ENCODE measurements at places on chromosomes 6 and 20.

GRCh38 chr6:151408858-151409257 is 17.5 kb upstream of the ZBTB2 start:
- DNase-seq = no peak

DNA sequence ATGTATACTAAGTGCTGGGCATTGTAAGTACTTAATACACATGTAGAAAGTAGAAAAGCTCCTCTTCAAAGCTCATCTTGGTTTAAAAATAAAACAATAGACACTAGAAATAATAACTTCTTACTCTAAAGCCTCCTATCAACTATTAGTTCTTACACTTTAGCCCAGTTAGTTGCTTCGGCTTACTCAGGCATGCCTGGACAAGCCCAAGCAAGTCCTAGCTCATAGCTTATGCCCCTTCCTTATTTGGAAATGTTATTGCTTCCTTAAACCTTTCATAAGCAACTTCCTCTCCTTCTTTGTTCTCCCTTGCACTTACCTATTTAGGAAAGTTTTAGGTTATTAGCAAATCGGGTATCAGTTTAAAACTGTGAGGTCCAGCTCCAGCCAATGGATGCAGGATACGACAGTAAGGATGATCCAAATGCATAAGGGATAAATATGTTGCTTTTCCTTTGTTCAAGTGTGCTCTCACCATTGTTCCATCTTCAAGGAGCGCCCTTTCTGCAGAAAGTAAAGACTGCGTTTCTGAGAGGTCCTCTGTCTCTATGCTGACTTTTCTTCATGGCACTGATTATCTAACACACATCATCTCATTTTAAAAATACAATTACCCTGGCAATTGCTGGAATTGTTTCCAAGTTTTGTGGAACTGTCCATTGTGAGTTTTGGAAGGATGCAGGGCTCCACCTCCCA is 12.3 kb downstream of the TMEM30A start:
- DNase-seq = no peak

GRCh38 chr6:37140145-37140544 is 29.8 kb upstream of the PIM1 start:
- no peak for DNase-seq

DNA sequence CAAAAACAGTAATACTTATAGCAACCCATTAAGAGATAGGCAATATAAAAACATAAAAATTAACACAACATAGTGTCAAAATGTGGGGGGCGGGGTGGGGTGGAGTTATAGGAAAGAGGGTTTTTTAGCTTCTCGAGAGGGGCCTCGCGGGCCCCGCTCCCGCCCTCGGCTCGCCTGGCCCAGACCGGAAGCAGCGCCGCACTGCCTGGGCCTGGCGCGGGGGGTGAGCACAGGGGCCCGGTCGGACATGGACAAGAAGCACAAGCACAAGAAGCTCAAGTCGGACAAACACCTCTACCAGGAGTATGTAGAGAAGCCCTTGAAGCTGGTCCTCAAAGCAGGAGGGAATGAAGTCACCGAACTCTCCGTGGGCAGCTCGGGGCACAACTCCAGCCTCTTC is 53.4 kb downstream of the REV3L start:
- no peak for DNase-seq

DNA sequence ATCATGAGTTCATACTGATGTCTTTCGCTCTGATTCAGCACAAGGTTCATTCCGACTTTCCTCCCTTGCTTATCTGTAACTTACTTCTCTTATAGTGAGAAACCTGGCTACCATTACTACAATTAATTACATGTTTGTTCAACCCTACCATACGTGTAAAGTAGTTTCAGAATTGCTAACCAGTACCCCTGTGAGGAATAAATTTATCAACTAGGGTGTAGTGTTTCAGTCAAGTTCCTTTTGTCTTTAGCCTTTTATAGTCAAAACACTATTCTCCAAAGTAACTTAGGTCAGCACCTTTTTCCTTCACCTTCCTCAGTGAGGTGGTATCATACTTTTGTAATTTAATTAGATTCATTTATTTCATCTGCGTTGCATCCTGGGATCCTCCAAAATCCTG is 64.9 kb downstream of the MAP3K4 start:
- DNase-seq = no peak

- no peak for DNase-seq
Observed at GRCh38 chr6:149831308-149831820, 32.8 kb downstream of the LRP11 start.

- no peak for DNase-seq
Observed at GRCh38 chr6:141212296-141212695, 920.4 kb upstream of the GJE1 start.

GRCh38 chr6:122623279-122623678 is 13.1 kb downstream of the PKIB start:
- no peak for DNase-seq

- no peak for DNase-seq
Observed at GRCh38 chr6:135202836-135203235, 21.7 kb downstream of the MYB start.

DNA sequence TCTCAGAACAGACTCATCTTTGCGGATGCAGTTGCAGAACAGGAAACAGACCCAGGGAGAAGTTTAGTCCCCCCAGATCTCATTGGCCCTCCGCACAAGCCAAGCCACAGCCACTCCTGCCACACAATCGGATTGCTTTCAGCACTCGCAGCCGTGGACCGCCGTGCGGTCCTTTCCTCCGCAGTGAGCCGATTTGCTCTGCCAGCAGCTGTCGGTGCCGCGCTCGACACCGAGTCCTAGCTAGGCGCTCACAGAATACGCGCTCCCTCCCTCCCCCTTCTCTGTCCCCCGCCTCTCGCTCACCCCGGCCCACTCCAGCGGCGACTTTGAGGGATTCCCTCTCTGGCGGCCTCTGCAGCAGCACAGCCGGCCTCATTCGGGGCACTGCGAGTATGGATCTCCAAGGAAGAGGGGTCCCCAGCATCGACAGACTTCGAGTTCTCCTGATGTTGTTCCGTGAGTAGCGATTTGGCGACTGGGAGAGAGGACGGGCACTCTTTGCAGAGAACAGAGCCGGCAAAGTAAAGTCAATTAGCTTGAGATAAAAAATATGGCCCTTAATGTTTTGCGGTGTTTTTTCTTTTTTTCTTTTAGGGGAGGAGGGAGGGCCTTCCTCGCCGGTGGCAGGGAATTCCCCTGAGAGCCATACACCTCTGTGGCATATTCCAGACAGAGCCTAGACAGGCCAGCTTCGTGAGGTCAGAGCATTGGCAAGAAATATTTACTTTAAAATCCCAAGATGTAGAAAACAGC is at the start of gene LAMP5:
Gene LAMP5 (plus strand): TSS at position 130 of the 753 bp plus-strand sequence. CDS start 263 bp downstream, at position 393.
- DNase-seq = no peak

DNA sequence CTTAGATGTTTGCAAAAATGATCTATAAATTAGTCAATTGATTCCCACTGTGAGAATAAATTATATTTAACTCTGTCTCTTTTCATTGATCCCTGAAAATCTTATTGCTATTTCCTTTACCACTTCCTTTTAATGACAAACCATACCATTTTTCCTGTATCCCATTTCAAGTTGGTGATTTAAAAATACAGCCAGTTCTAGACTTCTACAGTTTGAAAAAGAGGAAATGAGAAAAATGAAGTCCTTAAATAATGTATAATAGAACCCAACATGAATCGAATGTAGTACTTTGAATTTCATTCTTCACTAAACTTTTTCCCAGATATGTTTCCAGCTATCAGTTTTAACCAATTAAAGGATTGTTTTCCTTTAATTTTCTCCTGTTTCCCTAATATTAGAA is 29.5 kb upstream of the SDHAF4 start:
- DNase-seq = no peak

DNA sequence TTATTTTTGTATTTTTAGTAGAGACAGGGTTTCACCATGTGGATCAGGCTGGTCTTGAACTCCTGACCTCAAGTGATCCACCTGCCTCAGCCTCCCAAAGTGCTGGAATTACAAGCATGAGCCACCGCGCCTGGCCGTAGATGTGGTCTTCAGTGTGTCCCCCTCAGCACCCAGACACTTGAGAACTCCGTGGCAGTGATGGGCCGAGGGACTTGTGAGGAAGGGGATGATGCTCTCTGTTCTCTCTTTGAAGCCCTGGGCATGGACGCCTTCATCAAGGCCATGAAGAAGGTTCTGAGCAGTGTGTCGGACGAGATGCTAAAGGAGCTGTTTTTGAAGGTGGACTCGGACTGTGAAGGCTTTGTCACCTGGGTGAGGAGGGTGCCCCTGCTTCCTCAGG is 16.9 kb downstream of the EFCAB8 start:
- DNase-seq = no peak

DNA sequence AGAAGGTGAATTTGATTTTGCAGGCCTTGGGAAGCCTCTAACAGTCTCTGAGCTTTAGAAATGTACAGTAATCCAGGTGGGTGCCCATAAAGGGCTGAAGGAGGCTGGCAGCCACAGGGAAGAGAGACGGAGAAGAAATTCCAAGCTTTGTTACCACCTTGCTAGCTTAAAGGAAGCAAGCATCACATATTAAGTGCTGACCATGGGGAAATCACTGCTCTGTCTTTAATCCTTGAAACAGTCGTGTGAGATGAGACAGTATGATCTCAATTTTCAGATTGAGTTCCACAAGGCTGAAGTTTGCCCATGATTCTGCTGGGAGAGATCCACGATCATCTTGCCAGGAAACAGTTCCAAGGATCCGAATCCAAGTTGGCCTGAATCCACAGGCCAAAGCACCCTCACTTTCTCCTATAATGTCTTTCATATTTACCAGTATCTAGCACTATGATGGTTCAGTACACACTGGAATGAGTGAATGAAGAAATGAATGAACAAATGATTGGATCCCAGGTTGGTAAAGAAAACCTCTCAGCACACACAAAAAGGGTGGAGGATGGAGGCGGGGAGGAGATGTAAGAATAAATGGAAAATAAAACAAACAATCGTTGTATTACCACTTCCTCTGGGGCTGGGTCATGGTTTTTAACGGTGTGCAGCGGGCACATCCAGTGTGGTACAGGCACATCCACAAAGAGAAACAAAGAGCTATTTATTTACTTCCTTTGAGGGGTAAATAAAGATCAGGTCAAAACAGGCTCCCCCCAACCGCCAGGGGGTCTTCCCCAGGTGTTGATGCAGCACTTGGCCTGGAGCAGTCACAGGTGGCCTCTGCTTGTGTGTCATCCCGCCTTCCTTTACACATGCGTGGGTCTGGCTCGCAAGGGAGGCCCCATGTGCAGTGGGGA is 28.2 kb upstream of the TAF8 start:
- DNase-seq = peak; percentile 80

GRCh38 chr6:26225848-26226578 is 138.8 kb downstream of the HFE start:
- no peak for DNase-seq

GRCh38 chr20:46507760-46508407 is 5.5 kb downstream of the ZNF334 start:
- DNase-seq = no peak

DNA sequence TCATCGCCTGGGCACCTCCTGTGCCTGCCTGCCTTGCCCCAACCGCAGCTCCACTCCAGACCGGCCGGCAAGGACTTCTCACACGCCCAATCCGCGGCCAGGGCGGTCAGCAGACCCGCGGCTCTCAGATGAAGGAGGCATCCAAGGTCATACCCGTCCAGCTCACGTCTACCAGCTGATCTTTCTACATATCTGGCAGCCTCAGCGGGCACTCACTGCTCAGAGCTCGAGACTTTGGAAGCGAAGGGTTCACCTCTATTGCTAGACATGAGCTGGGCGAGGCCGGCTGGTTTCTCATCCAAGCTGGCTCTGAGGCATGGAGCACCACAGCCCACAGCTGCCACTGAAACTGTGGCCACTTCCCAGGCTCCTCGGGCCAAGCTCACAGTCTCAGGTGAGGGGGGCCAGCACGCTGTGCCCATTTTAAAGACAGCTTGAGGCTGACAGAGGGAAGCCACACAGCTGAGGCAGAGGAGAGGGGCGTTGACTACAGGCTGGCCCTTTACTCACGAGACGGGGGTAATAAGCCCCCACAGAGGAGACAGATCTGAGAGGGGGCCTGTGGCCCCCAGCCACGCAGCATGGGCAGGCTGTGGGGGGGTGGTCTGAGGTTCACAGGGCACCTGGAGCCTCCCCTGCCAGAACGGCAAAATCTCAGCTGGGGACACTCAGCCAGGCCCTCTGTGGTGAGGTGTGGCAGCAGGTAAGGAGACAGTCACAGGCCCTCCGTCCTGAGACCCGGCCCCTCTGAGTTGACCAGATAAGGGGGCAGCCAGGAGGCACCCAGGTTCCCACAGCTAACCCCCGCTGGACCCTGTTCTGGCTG is 2.0 kb downstream of the LAMA5 start:
- no peak for DNase-seq

- no peak for DNase-seq
Observed at GRCh38 chr6:45305546-45305945, 22.6 kb upstream of the RUNX2 start.

- DNase-seq = no peak
Observed at GRCh38 chr6:46299253-46299652, 128.5 kb upstream of the ENPP5 start.

DNA sequence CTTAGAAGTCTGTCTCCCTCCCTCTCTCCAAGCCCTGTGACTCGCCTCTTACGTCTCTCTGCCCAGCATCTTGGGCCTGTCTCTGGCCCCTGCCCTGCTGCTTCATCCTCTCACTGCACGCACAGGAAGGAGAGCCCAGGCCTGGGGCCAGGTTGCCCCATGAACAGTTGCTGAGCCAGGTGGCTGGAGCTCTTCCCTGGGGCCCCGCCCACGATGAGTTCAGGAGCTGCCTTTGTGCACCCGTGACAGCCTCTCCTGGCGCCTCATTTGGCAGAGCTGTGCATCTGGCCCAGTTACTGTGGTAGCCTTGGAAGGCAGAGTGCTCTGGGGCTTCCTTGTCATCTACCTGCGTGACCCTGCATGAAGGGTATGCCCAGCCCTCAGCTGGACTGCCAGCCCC is 44.5 kb downstream of the SLC52A3 start:
- no peak for DNase-seq

DNA sequence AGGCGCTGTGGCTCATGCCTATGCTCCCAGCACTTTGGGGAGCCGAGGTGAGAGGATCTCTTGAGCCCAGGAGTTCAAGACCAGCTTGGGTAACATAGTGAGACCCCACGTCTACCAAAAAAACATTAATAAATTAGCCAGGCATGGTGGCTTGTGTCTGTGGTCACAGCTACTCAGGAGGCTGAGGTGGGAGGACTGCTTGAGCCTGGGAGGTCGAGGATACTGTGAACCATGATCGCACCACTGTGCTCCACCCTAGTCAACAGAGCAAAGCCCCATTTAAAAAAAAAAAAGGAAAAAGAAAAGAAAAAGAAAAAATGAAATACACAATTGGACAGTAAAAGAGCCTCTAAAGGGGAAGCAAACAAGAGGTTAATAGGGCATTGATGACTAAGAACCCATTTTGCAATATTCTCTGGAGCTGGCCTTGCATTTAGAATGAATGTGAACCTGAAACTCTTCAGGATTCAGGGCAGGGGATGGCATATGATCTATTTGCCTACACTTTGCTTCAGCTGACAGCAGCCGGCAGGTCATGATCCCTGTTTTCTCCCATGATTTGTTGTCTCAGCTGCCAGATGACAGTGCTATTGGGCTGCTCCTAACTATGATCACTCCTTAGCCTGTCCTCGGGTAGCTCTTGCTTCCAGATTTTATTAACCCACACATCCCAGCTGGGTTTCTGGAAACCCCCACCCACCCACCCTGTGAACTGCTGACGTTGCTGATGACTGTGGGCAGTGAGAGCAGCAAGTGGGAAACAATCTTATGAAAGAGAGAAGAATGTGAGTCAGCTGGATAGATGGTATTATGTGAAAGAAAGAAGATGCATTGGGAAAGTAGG is 83.8 kb upstream of the ELOVL5 start:
- DNase-seq = no peak

- no peak for DNase-seq
Observed at GRCh38 chr20:34891166-34892062, 15.0 kb downstream of the ACSS2 start.

GRCh38 chr6:40436685-40437604 is 150.2 kb downstream of the LRFN2 start:
- peak; percentile 17 for DNase-seq

- DNase-seq = no peak
Observed at GRCh38 chr20:4102381-4102780, 87.0 kb upstream of the RNF24 start.

Data from activated CD4-positive, alpha-beta memory T cell treated with anti-CD3 and anti-CD28 coated beads, Interleukin-2, amount 10 ng/mL, durations not matched to agents 7 days and 5 days (primary cell).